Stomach (tissue), 19 donors: ENCODE measurements at places on chromosomes 2 and 18. TPM values are rescaled to one million over a fixed set of nuclear protein-coding genes. Genes with fewer than 3 reads are reported as not detected.
A peak's percentile ranks its signal among the peaks of the same experiment; 100 is the strongest.

- DNase-seq: no peak
Observed at GRCh38 chr2:216464104-216464720, 34.4 kb upstream of the RPL37A start.

DNA sequence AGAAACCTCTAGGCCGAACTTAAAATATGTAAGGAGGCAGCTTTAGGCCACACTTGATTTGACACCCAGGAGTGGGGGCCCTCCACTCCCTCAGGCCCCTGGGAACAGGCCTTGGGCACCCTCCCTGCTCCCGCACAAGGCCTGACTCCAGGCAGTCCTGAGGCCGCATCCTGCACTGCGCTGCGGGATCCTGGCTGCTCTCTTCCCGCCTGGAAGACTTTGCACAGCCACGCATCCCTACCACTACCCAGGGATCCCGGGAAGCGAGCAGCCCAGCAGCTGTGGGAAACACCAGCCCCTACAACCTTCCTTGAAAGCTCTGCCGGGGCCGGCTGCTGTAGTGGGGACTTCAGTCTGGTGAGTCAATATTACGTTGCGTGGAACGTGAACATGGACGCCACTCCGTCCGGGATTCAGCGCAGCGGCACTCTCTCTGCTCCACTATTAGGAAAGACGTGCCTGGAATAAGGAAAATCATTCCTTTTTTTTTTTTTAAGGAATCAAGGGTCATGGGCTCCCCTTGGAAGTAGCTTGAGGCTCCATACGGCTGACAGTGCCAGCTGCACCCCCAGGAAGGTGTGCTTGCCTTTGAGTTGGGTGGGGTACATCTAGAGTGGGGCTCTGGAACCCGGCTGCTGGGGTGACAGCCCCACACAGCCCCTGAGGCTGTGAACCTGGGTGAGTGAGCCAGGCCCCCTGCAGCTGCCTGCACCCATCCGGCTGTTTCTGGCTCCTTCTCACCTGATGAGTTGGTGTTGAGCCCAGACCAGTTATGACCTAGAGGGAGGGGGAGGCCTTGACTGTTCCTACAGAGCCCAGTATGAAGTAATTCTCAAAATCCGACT lies 119.2 kb upstream of the TMEM18 start:
- no peak for DNase-seq

DNA sequence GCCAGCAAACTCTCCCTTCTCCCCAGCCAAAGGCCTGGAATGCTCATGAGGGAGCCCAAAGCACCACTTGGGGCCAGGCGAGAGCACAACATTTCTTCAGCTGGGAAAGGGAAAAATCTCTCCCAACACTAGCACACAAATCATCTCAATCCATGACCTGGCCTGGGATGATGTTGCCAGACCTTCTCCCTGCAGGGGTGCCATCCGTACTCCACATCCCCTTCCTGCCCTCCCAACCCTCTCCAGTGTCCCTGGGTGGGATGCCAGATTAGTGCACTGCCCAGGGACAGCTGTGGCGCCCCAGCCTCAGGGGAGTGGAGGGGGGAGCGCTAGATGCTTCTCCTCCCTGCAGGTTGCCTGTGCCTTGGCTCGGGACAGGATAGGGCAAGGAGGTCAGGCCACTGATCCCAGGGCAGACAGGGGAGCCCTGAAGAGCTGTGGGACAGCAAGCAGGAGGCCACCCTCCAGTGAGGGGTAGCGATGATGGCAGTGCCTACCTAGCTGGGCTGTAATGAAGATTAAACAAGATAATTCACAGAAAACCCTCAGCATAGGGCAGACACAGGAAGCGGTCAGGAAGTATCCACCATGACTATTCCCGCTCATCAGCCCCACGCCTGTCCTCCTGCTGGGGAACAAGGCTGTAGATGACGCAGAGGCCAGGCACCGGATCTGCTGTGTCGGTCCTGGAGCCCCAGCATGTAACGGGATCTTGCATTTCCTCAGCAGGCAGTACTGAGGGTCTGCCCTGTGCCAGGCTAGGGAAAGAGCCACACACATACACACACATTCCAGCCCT lies 31.1 kb downstream of the SERTAD2 start:
- peak; percentile 17 for DNase-seq

DNA sequence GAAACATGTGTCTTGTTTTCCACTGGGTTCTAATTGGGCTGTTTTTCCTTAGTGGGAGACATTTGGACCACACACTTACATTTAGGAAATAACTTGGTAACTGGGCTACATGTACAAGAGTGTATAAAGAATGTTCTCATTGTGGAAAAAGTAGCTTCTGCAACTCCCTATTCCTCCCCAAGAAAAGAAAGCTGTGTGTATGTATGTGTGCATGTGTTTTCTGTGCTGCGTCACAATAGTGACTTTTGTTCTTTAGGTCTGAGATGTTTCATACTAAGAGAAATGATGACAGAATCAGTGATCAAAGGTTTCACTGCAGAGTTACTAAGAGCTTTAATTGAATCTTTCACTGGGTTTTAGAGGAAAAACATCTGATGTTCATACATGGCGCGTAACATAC lies 82.7 kb downstream of the TANC1 start:
- no peak for DNase-seq

UGT1A5 gene
- not detected for polyA plus RNA-seq

VWC2L gene
- polyA plus RNA-seq: not detected
